ENCODE measurements at places on chromosomes 1 and 21. TPM values are rescaled to one million over a fixed set of nuclear protein-coding genes. Genes with fewer than 3 reads are reported as not detected.

KCNK2 gene
- 5.1 TPM for total RNA-seq

THBS3 gene
- total RNA-seq, result 7.9 TPM

SERPINC1 gene
- total RNA-seq, result not detected

GJA5 gene
- 3.7 TPM for total RNA-seq

ANKRD34A gene
- total RNA-seq, result 0.28 TPM

LORICRIN gene
- not detected for total RNA-seq

SLAMF7 gene
- not detected for total RNA-seq

AGBL4 gene
- total RNA-seq, result not detected

MACO1 gene
- total RNA-seq, result 15.0 TPM

SPOCD1 gene
- total RNA-seq, result 44.0 TPM

TMOD4 gene
- total RNA-seq, result not detected

STX12 gene
- total RNA-seq, result 97.8 TPM

EXO1 gene
- 29.1 TPM for total RNA-seq

FNDC5 gene
- 0.85 TPM for total RNA-seq

SLC30A10 gene
- not detected for total RNA-seq

FCRLB gene
- total RNA-seq, result 3.1 TPM

SLC6A9 gene
- 4.2 TPM for total RNA-seq

CLEC20A gene
- not detected for total RNA-seq

SERINC2 gene
- 3.6 TPM for total RNA-seq

MCOLN3 gene
- total RNA-seq, result 0.28 TPM

CD2 gene
- not detected for total RNA-seq

TXNIP gene
- 101 TPM for total RNA-seq

RGSL1 gene
- total RNA-seq, result not detected

SGIP1 gene
- total RNA-seq, result 22.4 TPM

RGS8 gene
- 0.28 TPM for total RNA-seq

TRABD2B gene
- total RNA-seq, result 0.28 TPM

TRIM45 gene
- 3.4 TPM for total RNA-seq

PHTF1 gene
- total RNA-seq, result 38.9 TPM

NBPF20 gene
- 2.3 TPM for total RNA-seq

CYP4Z1 gene
- total RNA-seq, result not detected

OR14C36 gene
- total RNA-seq, result not detected

CACNA1E gene
- under 0.01 TPM for total RNA-seq

CLCA4 gene
- not detected for total RNA-seq

ASCL5 gene
- under 0.01 TPM for total RNA-seq
